ENCODE measurements at places on chromosomes 12 and 14.

- DNase-seq, result no peak
Measured at GRCh38 chr14:33790996-33791395, 159.9 kb downstream of the EGLN3 start.

- DNase-seq, result no peak
Measured at GRCh38 chr12:21221778-21222177, 90.8 kb downstream of the SLCO1B1 start.

- peak; percentile 9 for DNase-seq
Measured at GRCh38 chr12:78457938-78458337, 406.6 kb upstream of the SYT1 start.

- no peak for DNase-seq
Measured at GRCh38 chr12:120381752-120382419, 12.9 kb upstream of the MSI1 start.

DNA sequence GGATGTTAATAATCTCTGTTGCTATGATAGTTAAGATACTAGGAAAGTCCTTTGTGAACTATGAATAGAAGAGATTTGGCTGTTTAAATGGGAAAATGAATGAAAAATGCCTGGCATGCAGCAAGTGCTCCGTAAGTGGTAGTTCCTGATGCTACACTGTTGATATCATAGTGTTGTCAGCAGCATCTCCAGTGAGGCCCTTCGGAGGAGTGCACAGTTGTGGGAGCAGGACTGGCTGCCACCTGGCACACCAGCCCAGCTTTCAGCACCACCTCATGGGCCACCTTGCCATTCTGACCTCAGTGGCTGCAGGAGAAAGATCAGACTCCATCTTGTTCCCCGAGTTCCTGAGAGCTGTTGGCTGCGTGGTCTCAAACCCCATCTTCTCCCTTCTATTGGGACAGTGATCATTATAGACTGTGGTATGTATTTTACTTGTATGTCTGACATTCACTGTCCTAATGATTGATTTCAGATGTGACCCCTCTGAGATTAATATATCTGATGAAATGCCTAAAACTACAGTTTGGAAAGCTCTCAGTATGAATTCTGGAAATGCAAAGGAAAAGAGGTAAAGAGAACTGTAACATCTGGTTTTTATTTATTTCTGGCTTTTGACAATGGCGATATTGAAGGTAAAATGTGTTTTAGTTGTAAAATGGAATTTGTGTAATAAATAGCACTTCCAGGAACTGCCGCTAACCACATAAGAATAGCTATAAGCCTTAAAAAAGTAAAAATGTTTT lies 80.9 kb downstream of the SLC4A8 start:
- DNase-seq, result no peak

DNA sequence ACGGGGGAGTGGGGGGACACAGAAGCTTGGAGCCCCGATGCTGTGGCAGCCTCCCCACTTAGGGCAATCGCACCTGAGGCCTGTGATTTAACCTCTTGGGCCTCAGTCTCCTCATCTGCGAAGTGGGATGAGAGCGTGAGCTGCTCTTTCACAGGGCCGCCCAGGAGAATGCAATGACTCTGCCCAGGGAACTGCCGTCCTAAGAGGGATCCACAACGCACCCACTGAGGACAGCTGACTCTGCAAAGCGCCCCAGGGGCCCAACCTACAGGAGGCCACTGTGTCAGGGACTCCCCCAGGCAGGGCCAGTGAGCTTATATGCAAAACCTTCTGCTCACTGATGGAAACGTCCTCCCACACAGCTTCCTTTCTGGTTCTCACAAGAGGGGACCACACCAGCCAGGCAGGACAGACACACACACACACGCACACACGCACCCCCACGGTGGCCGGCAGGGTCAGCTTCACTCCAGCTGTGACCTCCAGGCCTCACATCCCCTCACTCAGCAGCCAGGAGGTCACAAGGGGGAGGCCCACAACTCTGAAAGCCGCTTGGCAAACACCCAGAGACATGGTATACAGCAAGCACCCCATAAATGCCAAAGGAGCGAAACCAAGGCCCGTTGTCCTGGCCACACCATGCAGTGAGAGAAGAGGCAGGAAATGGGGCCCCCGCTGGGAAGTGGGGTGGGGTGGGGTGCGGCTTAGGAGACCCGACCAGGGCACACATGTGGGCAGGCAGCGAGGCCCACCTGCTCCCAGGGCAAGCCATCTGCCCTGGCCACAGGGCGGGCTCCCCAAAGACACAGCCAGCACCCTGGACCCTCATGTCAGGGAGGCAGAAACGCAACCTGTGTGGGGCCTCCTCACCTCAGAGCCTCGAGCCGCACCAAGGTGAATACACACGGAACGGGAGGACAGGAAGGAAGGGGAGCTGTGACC lies 73.3 kb downstream of the NCOR2 start:
- peak; percentile 97 for DNase-seq

All from GM19239 (cell line).